ENCODE measurements at places on chromosomes 2 and 18. TPM values are rescaled to one million over a fixed set of nuclear protein-coding genes. Genes with fewer than 3 reads are reported as not detected.
A peak's percentile ranks its signal among the peaks of the same experiment; 100 is the strongest.

KIAA2012 gene
- total RNA-seq: not detected

DNA sequence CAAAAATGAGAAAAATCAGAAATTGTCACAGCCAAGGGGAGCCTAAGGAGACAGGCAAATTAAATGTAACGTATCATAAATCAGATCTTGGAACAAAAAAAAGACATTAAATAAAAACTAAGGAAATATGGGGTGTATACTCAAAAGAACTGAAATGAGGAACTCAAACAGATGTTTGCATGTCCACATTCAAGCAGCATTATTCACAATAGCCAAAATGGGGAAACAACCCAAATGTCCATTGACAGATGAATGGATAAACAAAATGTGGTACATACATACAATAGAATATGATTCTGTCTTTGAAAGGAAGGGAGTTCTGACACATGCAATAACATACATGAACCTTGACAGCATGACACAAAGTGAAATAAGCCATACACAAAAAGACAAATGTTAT is 155.8 kb upstream of the KLF7 start:
- H3K36me3 ChIP-seq: no peaks in the 10 kb centered on the region
- H3K4me3 ChIP-seq: no peak overlapping the region
- H3K4me1 ChIP-seq: no peaks in the 10 kb centered on the region
- H3K27ac ChIP-seq: no peak overlapping the region
- DNase-seq: no peak

DNA sequence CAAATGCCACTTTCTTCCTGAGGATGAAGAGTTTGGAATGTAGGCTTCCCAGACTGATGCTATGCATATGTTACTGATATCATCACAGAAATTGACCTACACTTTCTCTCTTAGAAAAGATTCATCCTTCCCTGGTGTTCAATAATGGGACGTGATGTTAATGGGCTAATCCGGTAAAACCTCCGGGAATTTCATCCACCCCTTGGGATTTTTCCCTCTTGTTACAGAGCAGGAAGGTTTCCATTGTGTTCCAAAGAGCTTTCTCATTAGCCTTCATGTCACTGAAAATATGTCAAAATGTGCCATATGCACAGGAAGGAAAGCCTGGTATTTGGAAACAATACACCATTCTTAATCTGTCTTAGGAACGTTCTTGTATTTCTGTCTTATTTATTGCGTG is 20.7 kb downstream of the ALPK2 start:
- no peak for DNase-seq
- no peaks in the 10 kb centered on the region for H3K27me3 ChIP-seq
- H3K36me3 ChIP-seq: no peaks in the 10 kb centered on the region
- H3K4me3 ChIP-seq: no peak overlapping the region
- no peak overlapping the region for H3K27ac ChIP-seq
- H3K4me1 ChIP-seq: no peaks in the 10 kb centered on the region

- no peaks in the 10 kb centered on the region for H3K36me3 ChIP-seq
- no peaks in the 10 kb centered on the region for H3K27me3 ChIP-seq
- H3K27ac ChIP-seq: no peak overlapping the region
- no peak for DNase-seq
- H3K4me3 ChIP-seq: no peak overlapping the region
- H3K4me1 ChIP-seq: no peaks in the 10 kb centered on the region
Observed at GRCh38 chr2:104321796-104322349, 532.0 kb upstream of the POU3F3 start.

TLX2 gene
- total RNA-seq: not detected

DUSP19 gene
- total RNA-seq: 3.0 TPM

GRCh38 chr2:37091873-37092272 is 7.6 kb downstream of the GPATCH11 start:
- H3K27me3 ChIP-seq: no peaks in the 10 kb centered on the region
- no peak overlapping the region for H3K27ac ChIP-seq
- no peak overlapping the region for H3K4me3 ChIP-seq
- H3K36me3 ChIP-seq: peaks cover 83% of the 10 kb centered on the region

DNA sequence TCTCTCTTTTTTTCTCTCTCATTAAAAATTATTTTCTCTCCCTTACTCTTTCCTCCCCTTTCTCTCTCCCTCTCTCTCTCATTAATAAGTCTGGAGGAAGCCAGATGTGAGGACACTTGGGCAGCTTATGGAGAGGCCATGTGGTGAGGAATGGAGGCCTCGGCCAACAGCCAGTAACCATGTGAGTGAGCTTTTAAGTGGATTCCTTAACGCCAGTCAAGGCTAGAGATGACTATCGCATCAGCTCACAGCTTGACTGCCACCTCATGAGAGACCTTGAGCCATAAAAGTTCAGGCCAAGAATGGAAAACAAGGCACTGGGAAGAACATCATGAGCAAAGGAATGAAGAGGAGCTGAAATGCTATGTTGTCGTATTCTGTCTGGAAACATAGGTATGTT is 39.1 kb downstream of the ETAA1 start:
- no peak overlapping the region for H3K27ac ChIP-seq
- H3K4me3 ChIP-seq: no peak overlapping the region
- no peaks in the 10 kb centered on the region for H3K36me3 ChIP-seq
- H3K4me1 ChIP-seq: no peaks in the 10 kb centered on the region
- no peaks in the 10 kb centered on the region for H3K27me3 ChIP-seq
- DNase-seq: no peak

DNA sequence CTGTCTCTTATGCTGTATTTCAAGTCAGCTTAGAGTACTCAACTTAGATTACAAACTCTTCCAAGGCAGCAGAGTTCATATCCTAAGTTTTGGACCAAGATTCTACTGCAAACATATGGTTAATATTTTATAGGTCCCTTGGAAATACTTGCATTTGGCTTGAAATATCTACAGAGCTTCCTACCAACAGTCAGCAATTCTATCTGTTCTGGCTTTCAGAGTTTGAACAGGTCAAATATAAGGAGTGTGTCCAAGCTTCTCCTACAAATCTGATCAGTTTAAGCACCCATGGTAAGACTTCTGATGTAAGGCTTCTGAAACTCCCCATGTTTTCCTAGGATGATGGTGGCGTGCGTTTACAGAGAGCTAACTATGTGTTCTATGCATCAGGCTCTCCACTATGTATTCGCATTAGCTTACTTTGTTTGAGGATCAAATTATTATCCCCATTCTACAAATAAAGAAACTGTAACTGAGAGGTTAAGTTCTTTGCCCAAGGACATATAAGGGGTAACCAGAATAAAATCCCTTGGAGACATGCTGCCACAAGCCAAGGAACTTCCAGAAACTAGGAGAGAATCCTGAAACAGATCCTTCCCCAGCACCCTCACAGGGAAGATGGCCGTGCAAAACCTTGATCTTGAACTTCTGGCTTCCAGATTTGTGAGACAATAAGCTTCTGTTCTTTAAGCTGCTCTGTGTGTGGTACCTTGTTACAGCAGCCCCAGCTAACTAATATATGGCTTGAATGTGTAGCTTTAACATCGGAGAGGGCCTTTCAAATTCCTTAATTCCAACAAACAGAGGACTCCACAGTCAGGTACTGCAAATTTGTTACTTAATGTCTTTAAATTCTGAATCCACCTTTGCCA is 55.1 kb downstream of the ATP8B1 start:
- no peak overlapping the region for H3K27ac ChIP-seq
- H3K36me3 ChIP-seq: no peaks in the 10 kb centered on the region
- no peak for DNase-seq
- H3K27me3 ChIP-seq: no peaks in the 10 kb centered on the region

SCYGR4 gene
- not detected for total RNA-seq

- no peak for DNase-seq
- H3K27ac ChIP-seq: no peak overlapping the region
- no peak overlapping the region for H3K4me3 ChIP-seq
- H3K4me1 ChIP-seq: no peaks in the 10 kb centered on the region
- no peaks in the 10 kb centered on the region for H3K36me3 ChIP-seq
Observed at GRCh38 chr2:216857131-216857550, 2.7 kb downstream of the TNP1 start.

DNA sequence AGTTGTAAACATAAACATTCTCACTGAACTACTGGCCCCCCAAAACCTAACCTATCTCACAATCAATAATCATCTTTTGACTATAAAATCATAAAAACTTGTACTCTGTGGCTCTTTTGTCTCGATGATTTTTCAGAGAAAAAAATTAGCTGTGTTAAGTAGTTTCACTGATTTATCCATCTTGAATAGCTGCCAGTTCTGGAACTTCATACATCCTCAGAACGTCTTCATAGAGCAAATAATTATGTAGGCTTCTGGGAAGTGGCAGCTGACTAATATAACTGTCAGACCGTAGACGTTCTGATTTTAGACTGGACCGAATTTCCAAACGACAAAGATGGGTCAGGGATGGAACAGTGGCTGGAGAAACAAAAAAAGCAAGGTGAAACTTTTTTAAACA is 97.3 kb upstream of the CHAC2 start:
- no peaks in the 10 kb centered on the region for H3K4me1 ChIP-seq
- no peak overlapping the region for H3K4me3 ChIP-seq
- no peak for DNase-seq

GRCh38 chr2:191679818-191680600 is 2.1 kb downstream of the NABP1 start:
- peaks cover 38% of the 10 kb centered on the region for H3K4me1 ChIP-seq
- H3K36me3 ChIP-seq: peaks cover 33% of the 10 kb centered on the region
- no peak for DNase-seq
- H3K4me3 ChIP-seq: peak overlapping the region; percentile 80
- H3K27me3 ChIP-seq: no peaks in the 10 kb centered on the region

DNA sequence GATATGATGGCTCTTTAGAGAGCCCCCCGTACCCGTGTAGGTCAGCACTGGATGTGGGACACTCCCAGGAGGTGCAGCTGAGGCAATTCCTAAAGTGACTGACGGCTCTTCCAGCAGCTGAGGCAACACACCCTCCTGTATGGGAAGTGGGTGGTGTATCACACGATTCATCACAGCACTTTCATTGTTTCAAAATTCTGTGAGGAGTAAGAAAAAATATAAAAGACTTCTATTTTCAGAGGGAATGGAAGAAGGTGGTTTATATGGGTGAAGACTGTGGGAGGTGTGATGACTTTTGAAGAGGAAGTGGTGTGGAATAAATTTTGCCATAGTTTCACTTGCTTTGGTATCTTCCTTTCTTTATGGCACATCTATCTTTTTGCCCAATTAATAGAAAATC is 22.3 kb downstream of the QPCT start:
- H3K4me3 ChIP-seq: no peak overlapping the region
- DNase-seq: no peak
- no peaks in the 10 kb centered on the region for H3K27me3 ChIP-seq
- no peak overlapping the region for H3K27ac ChIP-seq
- no peaks in the 10 kb centered on the region for H3K4me1 ChIP-seq
- H3K36me3 ChIP-seq: no peaks in the 10 kb centered on the region

MAP3K19 gene
- not detected for total RNA-seq

GRCh38 chr2:64329848-64330247 is 124.1 kb upstream of the LGALSL start:
- peaks cover 40% of the 10 kb centered on the region for H3K4me1 ChIP-seq
- no peak overlapping the region for H3K4me3 ChIP-seq
- H3K27ac ChIP-seq: no peak overlapping the region
- no peak for DNase-seq
- no peaks in the 10 kb centered on the region for H3K36me3 ChIP-seq
- H3K27me3 ChIP-seq: no peaks in the 10 kb centered on the region

IL1B gene
- total RNA-seq: 11.5 TPM

TMEM247 gene
- total RNA-seq: not detected

HOXD9 gene
- total RNA-seq: 1.6 TPM

DNA sequence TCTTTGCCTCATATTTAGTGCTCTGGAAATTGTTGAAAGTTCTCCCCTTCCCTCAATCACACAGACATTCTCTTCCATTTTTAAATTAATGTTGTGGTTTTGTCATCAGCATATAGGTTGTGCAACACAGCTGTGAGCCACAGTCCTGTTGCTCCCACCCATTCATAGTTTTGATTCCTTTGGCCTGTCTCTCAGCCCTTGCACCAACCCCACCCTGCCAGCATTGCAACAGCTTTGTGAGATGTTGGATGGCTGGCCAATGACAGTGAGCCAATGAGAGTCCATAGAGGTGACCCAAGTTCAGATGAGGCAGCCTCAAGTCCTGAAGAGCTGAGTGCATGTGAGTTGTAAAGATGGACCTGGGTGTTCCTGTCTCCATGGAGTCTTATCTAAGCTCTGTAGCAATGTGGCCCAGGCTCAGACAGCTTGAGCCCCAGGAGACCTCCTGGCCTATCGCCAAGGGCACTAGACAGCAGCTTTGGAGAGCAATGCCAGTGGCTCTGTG is 775.5 kb downstream of the RNF144A start:
- no peak for DNase-seq
- no peak overlapping the region for H3K4me3 ChIP-seq
- no peaks in the 10 kb centered on the region for H3K36me3 ChIP-seq
- H3K4me1 ChIP-seq: no peaks in the 10 kb centered on the region
- no peaks in the 10 kb centered on the region for H3K27me3 ChIP-seq

DNA sequence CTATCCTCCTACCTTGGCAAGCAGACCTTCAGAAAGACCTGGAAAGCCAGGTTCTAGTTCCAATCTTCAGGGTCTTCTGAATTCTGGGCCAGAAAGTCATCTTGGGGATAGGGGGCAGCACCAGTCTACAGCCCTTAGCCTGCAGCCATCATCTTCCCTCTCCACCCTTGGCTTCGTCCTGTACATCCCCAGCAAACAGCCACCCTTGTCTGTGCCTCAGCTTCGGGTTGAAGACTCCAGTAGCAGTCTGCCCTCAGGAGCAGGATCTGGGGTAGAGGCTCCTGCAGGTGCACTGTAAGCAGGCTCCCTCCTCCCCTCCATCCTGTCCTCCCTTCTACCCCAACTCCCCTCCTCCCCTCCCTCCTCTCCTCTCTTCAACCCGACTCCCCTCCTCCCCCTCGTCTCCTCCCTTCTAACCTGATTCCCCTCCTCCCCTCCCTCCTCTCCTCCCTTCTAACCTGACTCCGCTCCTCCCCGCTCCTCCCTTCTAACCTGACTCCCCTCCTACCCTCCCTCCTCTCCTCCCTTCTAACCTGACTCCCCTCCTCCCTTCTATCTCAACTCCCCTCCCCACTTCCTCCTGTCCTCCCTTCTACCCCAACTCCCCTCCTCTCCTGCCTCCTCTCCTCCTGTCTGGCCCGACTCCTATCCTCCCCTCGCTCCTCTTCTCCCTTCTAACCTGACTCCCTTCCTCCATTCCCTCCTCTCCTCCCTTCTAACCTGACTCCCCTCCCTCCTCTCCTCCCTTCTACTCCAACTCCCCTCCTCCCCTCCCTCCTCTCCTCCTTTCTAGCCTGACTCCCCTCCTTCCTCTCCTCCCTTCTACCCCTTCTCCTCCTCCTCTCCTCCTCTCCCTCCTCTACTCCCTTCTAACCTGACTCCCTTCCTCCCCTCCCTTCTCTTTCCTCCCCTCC is 90.1 kb upstream of the SMAD2 start:
- peaks cover 8% of the 10 kb centered on the region for H3K4me1 ChIP-seq
- no peak overlapping the region for H3K4me3 ChIP-seq
- H3K27ac ChIP-seq: no peak overlapping the region
- H3K27me3 ChIP-seq: no peaks in the 10 kb centered on the region
- DNase-seq: no peak

All from upper lobe of right lung (tissue), 1 donor.